Left ventricle myocardium inferior (tissue), 1 donor: ENCODE measurements at places on chromosomes 2 and 18. TPM values are rescaled to one million over a fixed set of nuclear protein-coding genes. Genes with fewer than 3 reads are reported as not detected.
A peak's percentile ranks its signal among the peaks of the same experiment; 100 is the strongest.

Gene IKZF2
- 6.8 TPM for total RNA-seq

Gene SPATA3
- total RNA-seq: not detected

GRCh38 chr2:133658020-133658903 is 90.0 kb upstream of the NCKAP5 start:
- H3K36me3 ChIP-seq: no peaks in the 10 kb centered on the region
- DNase-seq: no peak
- no peaks in the 10 kb centered on the region for H3K27me3 ChIP-seq
- H3K4me1 ChIP-seq: no peaks in the 10 kb centered on the region

- no peaks in the 10 kb centered on the region for H3K27me3 ChIP-seq
- H3K4me3 ChIP-seq: peak overlapping the region; percentile 88
- DNase-seq: no peak
Measured at GRCh38 chr2:156340804-156341451, 8.4 kb upstream of the NR4A2 start.

DNA sequence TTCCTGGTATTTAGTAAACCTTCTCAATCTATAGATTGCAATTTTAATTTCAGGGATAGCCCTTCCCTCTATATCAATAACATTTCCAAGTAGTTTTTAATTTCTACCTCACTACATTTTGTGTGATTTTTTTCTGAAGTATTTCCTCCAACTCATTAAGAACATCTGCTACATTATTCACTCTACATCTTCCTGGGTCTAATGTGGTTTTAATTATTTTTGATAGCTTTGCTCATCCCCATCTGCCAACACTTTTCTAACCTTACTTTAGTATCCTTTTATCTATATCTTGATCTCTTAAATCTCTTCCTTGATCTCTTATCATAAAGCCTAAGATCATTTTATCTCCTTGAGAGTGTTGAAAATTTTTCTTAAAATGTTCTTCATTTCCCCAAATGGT is 278.3 kb upstream of the CYP26B1 start:
- no peaks in the 10 kb centered on the region for H3K27me3 ChIP-seq
- peaks cover 18% of the 10 kb centered on the region for H3K36me3 ChIP-seq
- H3K4me1 ChIP-seq: no peaks in the 10 kb centered on the region
- DNase-seq: no peak
- H3K4me3 ChIP-seq: no peak overlapping the region

DNA sequence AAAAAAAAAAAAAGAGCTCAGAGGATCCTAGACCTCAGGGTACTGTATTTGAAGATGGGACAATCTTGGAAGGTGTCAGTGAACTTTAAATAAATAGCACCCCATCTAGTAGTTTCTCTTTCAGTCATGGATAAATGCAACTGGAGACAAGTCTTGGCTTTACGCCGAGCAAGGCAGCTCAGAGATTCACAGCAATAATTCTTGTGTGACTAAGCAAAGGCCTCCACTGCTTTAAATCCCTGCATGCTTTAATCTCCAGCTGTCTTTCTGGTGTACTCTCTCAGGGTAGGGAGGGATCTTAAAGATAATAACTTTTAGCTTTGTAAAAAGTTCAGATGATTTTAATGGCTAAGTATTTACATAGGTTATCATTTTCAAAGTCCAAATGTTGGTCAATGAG is 36.3 kb downstream of the NRXN1 start:
- H3K4me3 ChIP-seq: no peak overlapping the region
- no peaks in the 10 kb centered on the region for H3K27me3 ChIP-seq
- DNase-seq: no peak
- H3K36me3 ChIP-seq: no peaks in the 10 kb centered on the region
- H3K27ac ChIP-seq: no peak overlapping the region
